Activated CD4-positive, alpha-beta T cell treated with anti-CD3 and anti-CD28 coated beads, Interleukin-2, amount 50 U/mL, for 24 hours (primary cell): ENCODE measurements at places on chromosomes 5 and 9.

- no peak for DNase-seq
These were observed 113.4 kb downstream of the MRPL36 start for GRCh38 chr5:1686016-1686802.

DNA sequence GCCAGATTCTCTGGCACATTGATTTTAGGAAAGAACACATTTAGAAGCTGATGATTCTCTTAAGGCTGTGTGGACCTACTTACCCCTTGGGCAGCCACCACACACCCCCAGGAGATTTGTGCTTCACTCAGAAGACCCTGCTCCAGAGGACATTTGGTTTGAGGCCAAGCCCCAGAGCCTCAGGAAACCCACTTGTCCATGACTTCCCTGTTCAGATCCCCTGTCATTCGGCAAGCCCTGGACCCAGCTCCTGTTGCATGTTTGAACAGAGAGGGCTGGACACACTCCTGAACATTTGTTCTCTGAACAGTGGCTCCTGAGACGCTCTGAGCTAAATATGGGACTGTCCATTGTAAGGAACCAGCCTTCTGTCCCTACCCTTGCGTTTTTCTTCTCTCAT lies 82.1 kb downstream of the AMBP start:
- no peak for DNase-seq

DNA sequence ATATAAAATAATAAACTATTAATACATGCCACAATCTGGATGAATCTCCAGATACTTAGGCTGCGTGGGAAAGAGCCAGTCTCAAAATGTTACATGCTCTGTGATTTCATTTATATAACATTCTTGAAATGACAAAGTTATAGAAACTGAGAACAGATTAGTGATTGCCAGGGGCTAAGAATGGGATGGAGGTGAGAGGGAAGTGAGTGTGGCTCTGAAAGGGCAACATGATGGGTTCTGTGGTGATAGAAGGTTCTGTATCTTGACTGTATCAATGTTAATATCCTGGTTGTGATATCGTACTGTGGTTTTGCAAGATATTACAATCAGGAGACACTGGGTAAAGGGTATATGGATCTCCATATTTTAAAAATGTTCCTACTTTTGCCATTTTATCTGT lies 50.7 kb downstream of the SPEF2 start:
- no peak for DNase-seq

- DNase-seq = no peak
These were observed 51.9 kb upstream of the ZBED3 start for GRCh38 chr5:77139001-77139400.

DNA sequence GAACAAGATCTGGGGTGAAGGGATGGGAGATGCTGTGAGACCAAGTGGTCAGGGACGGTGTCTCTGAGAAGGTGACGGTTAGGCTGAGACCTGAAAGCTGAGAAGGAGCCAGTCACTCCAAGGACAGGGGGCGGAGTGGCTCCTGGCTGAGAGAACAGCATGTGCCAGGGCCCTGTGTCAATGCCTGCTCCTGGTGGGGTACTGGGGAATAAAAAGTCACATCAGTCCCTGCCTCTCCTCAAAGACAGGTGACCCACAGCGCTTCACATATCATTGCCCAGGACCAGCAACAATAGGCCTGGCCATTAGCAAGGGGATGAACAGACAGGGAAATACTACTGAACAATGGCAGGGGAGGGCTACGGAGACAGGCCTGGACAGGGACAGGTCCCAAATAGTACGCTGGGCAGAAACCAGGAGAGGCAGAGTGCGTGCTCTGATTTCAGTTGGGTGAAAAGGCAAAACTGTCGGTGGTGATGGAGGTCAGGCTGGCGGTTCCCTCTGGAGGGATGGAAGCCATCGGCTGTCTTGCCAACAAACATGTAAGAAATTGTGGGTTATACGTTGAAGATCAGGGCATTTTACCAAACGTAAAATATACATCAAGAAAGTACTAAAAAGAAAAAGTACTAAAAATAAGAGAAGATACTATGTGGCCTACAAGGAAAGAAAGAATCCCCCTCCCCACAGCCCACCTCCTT lies 64.3 kb downstream of the C9orf50 start:
- no peak for DNase-seq

DNA sequence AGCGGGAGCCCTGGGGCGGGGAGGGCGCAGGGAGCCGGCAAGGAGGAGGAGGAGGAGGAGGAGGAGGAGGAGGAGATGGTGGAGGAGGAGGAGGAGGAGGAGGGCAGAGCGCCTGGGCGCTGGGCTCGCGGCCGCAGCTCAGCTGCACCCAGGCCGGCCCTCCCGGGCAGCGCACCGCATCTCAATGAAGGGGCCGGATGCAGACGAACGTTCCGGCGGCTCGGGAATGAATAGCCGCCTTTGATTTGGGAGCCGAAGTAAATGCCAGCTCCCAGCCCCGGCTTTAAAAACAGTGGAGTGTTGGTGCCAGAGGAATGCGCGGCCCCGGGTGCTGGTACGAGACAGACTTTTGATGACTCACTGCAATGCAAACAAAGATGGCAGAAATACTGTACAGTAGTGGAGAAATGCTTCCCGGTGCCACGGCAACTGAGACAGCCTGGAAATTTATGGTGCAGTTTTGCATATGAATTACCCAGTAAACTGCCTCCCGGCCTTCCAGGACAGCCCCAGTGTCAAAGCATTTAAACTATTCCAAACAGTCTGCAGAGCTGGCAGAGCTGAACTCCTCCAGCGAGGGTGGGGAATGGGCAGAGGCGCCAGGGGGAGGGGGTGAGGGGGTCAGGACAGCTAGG lies 43.1 kb downstream of the NACC2 start:
- peak; percentile 14 for DNase-seq

DNA sequence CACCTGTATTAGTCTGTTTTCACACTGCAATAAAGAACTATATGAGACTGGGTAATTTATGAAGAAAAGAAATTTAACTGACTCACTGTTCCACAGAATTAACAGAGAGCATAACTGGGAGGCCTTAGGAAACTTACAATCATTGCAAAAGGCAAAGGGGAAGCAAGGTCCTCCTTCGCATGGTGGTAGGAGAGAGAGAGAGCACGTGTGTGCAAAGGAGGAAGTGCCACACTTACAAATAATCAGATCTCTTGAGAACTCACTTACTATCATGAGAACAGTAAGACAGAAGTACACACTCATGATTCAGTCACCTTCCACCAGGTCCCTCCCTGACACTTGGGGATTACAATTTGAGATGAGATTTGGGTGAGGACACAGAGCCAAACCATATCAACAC lies 258.7 kb downstream of the TRIM32 start:
- DNase-seq = no peak

GRCh38 chr5:4924577-4924976 lies 215.6 kb upstream of the ADAMTS16 start:
- no peak for DNase-seq

DNA sequence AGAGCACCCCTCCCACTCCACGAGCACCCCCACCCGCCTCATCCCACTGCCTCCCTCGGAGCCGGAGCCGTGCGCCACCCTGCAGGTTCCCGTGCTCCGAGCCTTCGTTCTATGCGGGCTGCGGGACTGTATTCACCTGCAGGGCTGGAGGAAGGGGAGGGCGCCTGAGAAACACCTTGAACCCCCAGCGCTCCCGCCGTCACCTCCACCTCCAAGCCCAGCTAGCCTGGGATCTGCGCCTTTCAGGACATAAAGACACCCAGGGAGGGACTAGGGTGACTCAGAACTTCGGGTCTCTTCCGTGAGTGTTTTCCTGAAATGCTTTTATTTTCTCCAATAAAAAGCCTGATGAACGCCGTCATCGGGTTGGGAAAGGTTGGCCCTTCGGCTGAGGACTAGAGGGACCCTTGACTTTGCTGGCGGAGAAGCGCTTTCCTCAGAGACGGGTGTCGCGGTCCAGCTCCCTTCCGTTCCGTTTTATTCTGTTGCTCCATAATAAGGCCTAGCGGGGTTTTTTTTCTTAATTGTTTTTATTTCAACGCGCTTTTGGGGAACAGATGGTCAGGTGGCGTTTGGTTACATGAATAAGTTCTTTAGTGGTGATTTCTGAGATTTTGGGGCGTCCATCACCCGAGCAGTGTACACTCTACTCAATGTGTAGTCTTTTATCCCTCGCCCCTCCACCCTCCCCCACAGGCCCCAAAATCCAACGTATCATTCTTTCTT lies 4.6 kb downstream of the TLX3 start:
- no peak for DNase-seq

DNA sequence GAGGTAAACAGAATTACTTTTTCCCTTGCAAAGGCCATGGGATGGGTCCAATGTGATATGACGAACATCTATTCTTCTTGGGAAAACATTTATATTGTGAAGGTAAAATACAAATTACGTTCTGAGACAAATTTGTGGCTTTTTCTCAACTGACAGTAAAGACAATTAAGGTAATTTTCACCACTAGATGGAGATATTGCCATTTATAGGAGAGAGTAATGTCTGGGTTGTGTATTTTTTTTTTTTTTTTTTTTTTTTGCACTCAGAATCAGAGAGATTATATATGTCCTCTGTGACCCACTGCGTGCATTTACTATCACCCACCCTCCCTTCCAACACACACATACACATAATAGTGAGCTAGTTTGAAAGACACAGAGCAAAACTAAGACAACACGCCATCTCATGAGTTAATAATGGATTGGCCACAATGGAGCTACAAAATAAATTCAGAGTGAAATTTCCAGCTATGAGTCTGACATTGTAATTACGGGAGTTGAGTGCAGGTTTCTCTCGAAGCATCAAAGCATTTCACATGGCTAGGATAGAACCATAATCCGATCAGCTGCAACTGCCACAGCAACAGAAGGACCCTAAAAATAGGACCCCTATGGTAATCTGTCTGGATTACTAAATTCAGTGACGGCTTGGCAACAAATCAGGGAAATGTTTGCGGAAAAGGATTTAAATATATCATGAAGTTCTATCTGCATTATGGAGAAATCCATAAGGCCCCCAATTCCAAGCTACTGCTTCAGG lies 49.2 kb downstream of the ANXA1 start:
- no peak for DNase-seq

DNA sequence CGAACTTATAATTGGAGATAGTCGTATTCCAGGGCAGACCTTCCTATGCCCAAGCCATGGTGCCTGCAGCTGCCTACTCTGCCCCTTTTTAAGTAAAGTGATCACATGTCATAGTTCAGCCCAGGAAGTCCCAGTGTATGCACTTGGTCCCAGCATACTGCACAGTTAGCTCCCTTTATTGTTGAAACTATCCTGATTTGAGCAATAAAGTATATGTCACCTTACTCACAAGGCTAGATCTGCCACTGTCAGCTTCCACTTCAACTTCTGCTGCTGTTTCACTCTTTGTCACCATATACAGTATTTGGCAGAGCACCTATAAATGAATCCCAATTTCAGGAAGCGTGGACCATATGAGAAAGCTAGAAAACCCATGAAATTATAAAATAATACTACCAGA lies 103.8 kb upstream of the PTGER4 start:
- no peak for DNase-seq

DNA sequence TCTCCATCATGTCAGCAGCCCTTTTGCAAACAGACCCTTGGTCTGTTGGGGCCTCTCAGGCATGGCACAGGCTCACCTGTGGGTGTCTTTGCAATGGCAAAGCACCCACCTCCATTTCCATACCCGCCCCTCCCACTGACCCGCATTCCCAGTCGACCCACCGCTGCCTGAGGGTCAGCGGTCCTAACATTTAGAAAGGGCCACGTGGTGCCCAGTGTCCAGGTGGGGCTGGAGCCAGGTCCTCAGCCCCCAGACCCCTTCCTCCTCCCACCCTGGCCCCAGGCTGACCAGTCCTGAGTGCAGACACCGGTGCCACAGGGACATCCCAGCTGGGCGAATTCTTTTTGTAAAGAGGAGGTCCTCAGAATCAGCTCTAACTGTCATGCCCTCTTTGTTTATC lies 43.3 kb upstream of the CEP72 start:
- DNase-seq = no peak

GRCh38 chr9:120689860-120690259 lies 24.4 kb downstream of the MEGF9 start:
- no peak for DNase-seq

DNA sequence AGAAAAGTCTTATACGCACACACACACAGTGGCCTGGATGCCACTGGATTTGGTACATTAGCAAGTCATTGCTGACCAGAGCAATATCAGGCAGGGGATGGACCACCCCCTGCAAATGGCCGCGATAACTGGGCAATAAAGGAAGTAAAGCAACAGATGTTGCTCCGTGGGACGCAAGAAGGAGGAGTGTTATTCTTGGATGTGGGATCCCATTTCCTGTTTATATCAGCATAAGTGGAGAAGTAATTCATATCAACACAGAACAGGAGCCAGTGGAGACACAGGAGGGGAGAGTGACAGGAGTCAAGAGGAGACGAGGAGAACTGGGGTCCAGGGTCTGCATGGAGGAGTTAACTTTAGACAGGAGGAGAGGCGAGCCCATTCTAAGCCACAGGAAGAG lies 18.4 kb downstream of the RUFY1 start:
- DNase-seq = no peak

- no peak for DNase-seq
These were observed 4.4 kb downstream of the FGF10 start for GRCh38 chr5:44384816-44385215.

- no peak for DNase-seq
These were observed 207.6 kb upstream of the MPDZ start for GRCh38 chr9:13487071-13487470.

DNA sequence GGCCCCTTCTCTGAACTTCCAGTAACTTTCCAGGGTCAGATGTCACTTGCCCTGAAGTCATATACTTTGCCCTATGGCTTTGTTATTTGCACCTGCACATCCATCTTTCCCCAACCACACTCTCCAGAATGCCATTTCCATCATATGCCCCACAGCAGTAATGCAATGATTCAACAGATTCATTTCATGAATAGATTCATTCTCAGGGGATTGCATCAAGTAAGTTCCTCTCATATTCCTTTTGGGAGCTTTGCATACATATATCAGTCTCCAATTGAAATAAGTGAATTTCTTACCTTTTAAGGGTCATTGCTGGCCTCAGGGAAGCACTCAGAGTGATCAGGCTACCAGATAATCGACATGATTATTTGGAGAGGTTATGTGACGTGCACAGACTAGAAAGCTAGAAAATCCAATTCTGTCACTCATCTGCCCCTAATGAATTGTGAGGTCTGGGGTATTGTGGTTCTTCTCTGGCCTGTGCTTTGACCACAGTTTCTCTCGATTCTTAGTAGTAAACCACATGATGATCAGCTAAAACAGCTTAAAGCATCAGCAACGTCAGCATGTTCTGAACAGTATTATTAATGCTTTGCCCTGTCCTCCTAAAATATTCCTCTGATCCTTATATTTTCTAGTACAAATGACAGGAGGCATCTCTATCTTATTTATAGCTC lies 179.9 kb downstream of the ATPSCKMT start:
- DNase-seq = no peak

DNA sequence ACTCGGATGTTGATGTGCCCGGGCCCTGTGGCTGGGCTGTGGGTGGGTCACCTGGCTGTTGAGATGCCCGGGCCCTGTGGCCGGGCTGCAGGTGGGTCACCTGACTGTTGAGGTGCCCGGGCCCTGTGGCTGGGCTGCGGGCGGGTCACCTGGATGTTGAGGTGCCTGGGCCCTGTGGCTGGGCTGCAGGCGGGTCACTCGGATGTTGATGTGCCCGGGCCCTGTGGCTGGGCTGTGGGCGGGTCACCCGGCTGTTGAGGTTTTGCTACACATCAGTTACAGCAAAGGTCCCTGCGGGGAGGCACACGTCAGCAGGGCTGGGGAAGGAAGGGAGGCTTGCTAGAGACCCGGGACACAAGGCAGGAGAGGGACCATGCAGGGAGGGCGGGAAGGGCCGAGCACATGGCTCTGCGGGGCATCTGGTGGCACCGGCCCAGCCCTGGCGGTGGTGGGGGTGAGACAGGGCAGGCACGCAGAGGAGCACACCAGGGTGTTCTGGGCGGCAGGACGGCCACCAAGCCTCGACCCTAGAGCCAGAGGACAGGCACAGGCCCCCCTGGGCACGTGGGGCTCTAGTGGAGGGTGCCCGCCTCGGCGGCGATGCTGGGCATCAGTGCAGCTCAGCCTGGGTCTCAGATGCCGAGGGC lies 35.4 kb downstream of the PNPLA7 start:
- no peak for DNase-seq
